Cardiac septum (tissue), 1 donor: ENCODE measurements at places on chromosomes 13 and 19.

GRCh38 chr19:3655402-3656072 is 28.9 kb upstream of the CACTIN start:
- DNase-seq: no peak

GRCh38 chr19:50857366-50857765 is 2.7 kb downstream of the KLK3 start:
- no peak for DNase-seq

GRCh38 chr19:41449079-41449864 is 6.3 kb downstream of the ERICH4 start:
- peak; percentile 90 for DNase-seq

- no peak for DNase-seq
Observed at GRCh38 chr13:48123812-48124211, 28.9 kb upstream of the MED4 start.

- no peak for DNase-seq
Observed at GRCh38 chr13:30998136-30999088, 66.0 kb downstream of the TEX26 start.

DNA sequence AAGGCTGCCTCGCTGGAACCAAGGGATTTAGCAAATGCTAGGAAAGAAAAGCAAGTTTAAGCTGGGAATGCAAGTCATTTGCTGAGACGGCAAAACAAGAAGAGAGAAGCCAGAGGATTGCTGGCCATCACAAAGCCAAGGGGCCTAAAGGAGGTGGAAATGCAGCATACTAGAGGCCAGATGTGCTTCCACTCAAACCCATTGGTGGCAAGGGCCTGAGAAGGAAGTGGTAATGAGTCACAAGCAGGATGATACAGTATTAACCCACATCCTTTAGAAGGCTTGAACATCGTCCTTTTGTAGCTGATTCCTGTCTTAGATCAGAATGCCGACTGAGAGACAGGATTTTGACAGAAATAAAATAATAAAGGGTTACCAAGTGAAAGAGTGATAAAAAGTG is 68.2 kb downstream of the ITGBL1 start:
- no peak for DNase-seq

GRCh38 chr13:75687150-75687763 is 51.1 kb downstream of the LMO7 start:
- DNase-seq: no peak

DNA sequence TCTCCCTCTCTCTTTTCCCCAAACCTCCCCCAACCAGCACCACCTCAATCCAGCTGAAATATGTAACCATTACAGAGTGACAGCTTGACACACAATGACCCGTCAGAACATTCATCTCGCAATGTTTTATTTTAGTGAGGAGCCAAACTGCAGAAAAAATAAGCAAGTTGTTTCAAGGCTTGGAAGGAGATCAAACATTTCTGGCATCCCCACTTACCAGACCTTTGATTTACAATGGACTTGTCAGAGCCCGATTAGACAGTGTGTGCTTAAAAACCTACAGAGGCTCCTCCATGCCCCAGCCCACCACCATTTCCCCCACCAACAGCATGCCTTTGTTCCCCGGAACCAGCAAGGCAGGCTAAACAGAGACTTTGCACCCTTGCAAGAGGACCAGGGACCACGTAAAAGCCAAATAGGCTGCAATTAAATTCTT is 382.8 kb upstream of the ZNF507 start:
- DNase-seq: no peak

GRCh38 chr19:19651076-19651475 is 7.6 kb upstream of the GMIP start:
- DNase-seq: no peak

- no peak for DNase-seq
Observed at GRCh38 chr19:54928299-54928698, 19.0 kb downstream of the NLRP7 start.

DNA sequence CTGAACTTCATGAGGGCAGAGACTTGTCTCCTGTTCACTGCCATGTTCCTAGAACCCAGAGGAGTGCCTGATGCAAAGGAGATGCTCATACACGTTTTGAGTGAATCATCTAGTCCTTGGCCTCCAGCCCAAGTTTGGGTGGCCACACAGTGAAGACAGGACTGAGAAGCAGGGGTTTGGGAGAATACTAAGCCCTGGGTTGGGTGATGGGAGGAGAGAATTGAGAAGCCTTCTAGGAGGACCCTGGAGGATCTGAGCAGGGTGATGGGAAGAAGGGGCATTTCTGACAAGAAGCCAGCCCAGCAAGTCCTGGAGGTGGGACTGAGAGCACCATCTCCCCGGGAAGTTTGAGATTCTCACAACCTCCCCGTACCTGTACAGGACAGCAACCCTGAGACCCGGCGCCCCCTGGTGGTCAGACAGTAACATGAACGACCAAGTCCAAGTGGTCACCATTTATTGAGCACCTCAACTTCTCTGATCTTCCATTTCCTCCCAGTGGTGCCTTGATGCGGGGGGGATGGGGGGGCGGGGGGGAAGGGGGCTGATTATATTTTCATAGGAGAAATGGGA is 11.0 kb downstream of the CTU1 start:
- DNase-seq: peak; percentile 88

GRCh38 chr13:98263841-98264240 is 86.8 kb upstream of the RNF113B start:
- no peak for DNase-seq

GRCh38 chr19:28294395-28294794 is 918.6 kb downstream of the UQCRFS1 start:
- DNase-seq: no peak

DNA sequence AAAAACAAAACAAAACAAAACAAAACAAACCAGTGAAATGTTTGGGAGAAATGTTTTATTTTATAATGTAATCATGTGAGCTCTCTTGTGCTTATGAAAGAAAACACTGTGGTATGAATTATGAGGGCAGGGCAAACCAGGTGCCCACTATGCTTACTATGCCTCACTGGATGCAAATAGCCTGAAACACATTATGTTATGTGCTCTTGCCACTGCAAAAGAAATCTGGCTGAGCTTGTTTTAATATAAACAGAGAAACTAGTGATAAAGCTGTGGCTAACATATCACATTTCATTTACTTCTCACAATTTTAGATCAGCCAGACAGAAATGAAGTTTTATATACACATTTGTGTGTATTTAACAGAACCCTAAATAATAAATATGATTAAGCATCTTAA is 8.7 kb upstream of the NBEA start:
- no peak for DNase-seq

- no peak for DNase-seq
Observed at GRCh38 chr19:7744199-7744786, 3.0 kb downstream of the CD209 start.

GRCh38 chr13:61777899-61778298 is 362.2 kb upstream of the PCDH20 start:
- no peak for DNase-seq

GRCh38 chr13:51524829-51525566 is 59.3 kb upstream of the WDFY2 start:
- no peak for DNase-seq
